Brain microvascular endothelial cell (primary cell): ENCODE measurements at places on chromosomes 2 and 18.

DNA sequence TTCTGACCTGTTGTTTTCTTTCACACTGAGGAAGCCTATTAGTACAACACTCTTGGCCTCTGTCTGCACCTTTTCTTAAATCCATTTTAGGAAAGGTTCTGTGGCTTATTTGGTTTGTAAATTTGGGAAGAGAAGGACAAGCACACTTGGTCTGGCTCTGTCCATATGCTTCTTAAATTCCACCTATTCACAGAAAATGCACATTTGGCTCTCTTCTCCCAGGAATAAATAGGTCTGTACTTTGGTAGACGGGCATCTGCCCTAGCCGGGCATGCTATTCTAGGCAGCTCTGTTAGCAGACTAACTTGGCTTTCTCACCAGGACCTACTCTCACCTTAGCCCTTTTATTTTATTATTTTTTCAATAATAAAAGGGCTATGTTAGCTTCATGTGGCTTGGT, 1211.8 kb upstream of the SLC39A10 start:
- no peak for DNase-seq

- DNase-seq = no peak
Observed at GRCh38 chr18:10544093-10544748, 18.4 kb downstream of the NAPG start.

- DNase-seq = no peak
Observed at GRCh38 chr2:38158378-38159118, 82.6 kb upstream of the CYP1B1 start.

GRCh38 chr2:135904341-135904989, 28.2 kb upstream of the MCM6 start:
- DNase-seq = no peak

DNA sequence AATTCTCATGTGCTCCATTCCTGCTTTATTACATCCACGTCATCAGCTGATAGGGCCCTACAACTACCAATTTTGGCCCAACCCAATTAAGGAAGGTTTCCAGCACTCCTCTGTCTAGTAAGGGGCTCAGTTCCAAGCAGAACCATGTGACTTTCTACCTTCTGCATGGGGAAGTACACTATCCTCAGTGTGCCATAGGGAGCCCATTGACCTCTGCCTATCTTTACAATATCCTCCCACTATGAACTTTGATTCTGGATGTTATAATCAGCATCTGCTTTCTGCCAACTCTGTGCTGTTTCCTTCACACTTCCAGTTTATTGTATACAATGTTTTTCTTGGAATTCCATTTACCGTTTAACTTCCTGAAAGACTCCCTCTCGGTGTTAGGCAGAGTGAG, 53.9 kb upstream of the GCFC2 start:
- DNase-seq = no peak

DNA sequence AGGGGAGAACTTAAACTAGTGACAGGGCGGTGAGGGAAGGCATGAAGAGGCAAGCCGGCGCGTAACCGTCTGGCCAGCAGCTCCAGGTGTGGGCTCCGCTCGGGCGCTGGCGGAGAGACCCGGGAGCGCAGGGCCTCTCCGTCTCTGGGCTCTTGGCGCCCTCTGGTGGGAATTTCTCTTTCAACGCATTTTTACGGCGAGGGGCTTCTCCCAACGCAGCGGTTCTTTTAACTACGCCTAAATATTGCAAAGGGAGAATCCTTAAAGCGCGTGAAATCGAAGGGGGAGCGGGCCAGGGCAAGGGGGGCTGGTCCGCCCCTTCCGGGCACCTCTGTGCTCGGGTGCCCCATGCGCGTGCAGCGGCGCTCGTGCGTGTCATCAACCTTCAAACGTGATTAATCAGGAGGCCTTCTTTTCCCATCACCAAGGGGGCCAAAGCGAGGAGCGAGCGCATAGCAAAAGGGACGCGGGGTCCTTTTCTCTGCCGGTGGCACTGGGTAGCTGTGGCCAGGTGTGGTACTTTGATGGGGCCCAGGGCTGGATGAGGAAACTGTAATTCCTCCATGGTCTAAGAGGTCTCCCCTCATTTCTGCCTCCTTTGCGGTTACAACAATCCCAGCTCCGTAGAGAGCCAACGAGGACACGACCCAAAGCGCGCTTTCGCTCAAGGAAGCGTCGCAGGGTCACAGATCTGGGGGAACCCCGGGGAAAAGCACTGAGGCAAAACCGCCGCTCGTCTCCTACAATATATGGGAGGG, 762 bp upstream of the GAD1 start:
- peak; percentile 33 for DNase-seq

DNA sequence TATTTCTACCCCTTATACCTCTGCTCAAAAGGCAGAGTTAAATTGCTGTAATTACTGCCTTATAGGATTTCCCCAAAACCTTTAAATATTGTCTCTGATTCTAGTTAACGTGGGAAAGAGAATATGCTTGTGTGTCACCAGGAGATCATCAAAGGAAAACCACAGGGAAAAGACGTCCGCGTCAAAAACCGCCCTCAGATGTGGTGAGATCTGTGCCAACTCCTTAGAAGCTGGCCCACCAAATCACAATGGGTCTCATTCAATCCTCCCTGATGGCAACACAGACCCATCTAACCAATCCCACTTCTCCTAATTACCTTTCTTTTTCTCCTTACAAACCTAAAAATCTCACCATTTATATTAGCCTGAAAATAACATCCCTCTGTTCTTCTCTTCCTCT, 25.4 kb downstream of the VPS54 start:
- no peak for DNase-seq

GRCh38 chr18:70068981-70069380, 121.3 kb upstream of the CD226 start:
- DNase-seq = no peak
